Cortex of kidney (tissue), 1 donor: ENCODE measurements at places on chromosomes 13 and 19.

DNA sequence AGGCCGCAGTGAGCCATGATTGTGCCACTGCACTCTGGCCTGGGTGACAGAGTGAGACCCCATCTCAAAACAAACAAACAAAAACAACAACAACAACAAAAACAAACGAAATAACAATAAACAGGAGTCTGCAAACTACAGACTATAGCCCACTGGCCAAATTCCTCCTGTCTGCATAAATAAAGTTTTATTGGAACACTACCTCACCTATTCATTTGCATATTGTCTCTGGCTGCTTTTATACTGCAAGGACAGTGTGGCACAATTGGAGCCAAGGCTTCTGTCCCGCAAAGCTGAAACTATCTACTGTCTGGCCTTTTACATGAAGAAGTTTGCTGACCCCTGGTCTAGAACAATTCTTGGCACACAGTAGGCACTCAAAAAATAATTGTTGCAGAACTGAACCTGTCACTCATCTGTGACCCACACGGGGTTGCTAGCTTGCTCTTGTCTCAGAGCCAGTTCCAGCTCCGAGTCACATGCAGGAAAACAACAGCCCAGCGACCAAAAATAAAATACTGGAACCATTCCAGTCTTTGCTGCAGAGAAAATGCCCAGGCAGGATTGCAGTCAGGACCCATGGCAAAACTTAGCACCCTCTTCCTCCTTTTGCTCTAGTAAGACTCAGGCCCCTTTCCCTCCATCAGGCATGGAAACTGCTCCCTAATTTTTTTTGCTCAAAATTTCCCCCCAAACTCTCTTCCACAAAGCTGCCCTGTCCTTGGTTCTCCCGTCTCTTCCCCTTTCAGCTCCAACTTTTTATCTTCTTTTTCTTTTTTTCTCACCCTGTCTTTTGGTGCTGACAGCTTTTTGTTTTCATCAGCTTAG, 4.8 kb upstream of the MYH14 start:
- no peak for DNase-seq

DNA sequence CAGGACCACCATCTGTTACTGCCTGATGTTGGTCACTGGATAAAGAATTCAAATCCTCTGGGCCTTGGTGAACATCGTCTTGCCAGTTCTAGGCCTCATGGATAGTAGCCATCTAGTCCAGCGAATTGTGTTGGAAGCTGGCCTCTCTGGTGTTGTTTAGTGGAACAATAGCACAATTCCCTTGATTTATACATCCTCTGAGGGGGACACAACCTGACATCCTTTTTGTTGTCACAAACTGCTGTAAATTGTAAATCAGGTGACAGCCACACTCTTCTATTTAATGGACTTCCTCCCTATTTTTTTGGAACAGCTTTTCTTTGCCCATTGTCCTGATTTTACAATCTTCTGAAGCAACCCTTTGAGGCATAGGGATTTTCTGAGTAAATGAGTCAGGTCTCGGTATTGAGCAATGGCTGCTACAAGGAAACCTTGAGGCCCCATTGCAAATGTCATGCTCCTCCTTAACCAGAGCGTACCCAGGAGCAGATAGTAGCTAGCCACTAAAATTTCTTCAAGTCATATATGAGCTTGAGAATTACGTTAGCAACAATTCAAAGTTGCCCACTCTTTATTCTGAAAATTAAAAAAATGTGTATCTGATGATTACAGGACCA, 263.3 kb downstream of the COG6 start:
- DNase-seq: no peak

DNA sequence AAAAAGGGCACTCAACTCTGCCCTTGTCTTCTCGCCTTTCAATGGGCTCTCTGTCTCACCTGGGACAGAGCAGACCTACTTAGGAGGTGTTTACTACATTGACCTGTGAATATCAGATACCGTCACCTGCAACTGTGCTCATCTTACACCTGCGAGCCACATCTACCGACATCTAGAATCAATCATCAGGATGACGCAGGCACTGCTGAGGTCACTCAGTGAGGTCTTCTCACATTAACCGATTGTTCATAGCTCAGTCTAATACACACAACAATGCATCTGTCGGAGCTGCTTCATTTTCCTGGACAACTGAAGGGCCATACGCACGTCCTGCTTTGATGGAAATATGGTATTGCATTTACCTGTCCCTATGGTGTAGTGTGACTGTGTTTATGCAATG, 211.9 kb downstream of the FGF9 start:
- DNase-seq: no peak

DNA sequence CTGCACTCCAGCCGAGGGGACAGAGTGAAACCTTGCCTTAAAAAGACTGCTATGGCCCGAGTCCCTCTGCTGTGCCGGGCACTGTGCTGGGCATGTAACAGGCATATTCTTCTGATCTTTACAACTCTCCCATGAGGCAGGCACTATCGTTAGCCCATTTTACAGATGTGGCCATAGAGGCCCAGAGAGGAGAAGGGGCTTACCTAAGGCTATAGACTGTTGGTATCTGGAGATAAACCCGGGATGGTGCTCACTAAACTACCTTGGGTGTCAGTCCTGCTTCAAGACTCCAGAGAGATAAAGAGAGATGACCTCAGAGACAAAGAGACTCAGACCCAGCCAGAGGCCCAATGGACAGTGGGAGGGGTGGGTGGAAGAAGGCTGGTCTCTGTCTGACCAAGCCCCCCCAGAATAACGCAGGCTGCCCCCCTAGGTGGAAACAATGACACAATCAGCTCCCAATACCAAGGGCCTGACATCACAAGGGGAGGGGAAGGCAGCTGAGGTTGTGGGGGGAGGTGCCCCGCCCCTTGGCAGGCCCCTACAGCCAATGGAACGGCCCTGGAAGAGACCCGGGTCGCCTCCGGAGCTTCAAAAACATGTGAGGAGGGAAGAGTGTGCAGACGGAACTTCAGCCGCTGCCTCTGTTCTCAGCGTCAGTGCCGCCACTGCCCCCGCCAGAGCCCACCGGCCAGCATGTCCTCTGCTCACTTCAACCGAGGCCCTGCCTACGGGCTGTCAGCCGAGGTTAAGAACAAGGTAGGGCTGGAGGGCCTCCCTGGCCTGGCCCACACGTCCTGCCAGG, at the start of gene CNN1:
CNN1 (plus strand) TSS at position 620 of the 805 bp plus-strand sequence; CDS start at position 697, 77 bp downstream.
- DNase-seq: no peak

DNA sequence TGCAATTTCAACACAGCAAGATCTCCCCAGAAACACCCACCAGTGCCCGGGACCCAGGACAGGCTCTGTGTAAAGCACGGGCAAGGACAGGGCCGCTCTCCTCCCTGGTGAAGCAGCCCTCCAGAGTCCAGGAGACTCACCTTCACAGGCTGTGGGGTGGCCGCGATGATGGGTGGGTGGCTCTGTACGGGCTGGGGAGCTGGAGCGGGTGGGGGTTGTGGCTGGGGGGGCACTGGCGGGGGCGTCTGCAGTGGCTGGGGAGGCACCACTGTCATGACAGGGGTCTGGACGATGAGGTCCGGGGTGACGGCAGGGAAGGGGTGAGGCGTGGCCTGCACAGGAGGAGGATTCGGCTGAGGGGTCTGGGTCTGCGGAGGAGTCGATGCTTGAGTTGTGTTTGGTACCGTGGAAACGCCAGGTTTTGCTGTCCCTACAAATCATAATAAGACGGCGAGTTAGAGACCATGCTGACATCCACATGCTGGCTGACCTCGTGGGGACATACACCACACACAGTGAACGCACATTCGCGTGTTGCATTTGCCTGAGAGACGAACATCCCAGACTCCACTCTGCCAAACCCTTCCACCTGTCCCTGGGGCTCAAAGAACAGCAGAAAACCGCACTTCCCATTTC, 33.1 kb upstream of the EPHX3 start:
- no peak for DNase-seq

- no peak for DNase-seq
Measured at GRCh38 chr13:21568854-21569253, 35.1 kb downstream of the MICU2 start.

DNA sequence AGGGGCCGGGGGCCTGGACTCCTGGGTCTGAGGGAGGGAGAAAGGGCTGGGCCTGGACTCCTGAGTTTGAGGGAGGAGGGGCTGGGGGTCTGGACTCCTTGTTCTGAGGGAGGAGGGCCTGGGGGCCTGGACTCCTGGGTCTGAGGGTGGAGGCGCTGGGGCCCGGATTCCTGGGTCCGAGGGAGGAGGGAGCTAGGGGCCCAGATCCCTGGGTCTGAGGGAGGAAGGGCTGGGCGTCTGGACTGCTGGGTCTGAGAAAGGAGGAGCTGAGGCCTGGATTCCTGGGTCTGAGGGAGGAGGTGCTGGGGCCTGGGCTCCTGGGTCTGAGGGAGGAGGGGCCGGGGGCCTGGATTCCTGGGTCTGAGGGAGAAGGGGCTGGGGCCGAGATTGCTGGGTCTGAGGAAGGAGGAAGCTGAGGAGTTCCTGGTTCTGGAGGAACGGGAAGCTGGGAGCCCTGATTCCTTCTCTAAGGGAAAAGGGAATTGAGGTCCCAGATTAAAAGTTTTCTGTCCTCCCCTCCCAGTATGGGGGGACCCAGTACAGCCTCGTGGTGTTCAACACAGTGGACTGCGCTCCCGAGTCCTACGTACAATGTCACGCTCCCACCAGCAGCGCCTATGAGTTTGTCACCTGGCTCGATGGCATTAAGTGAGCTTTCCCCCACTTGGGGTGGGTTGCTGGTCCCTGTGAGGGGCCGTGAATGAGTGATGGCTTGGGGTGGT, 721 bp downstream of the MED25 start:
- DNase-seq: no peak

DNA sequence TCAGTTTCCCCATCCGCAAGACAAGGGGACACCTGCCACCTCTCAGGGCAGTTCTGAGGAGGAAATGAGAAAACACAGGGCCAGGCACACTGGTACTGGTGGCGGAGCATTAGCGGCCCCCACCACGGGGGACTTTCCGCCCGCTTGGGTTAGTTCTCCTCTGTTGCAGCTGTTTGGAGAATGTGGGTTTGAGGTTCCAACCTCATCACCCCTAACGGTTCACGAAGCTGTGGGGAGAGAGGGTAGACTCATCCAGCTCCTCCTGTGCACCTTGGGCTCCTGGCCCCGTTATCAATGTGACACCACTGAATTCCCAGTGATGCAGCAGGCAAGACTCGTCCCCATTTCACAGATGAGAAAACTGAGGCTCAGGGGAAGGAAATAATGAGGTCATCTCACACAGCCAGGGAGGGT, 10.3 kb downstream of the PTPRS start:
- no peak for DNase-seq

GRCh38 chr13:67048084-67048820, 181.9 kb downstream of the PCDH9 start:
- DNase-seq: no peak

GRCh38 chr19:48596237-48596636, 10.3 kb upstream of the SPACA4 start:
- DNase-seq: no peak

GRCh38 chr13:80215368-80215767, 125.6 kb downstream of the SPRY2 start:
- no peak for DNase-seq

GRCh38 chr13:108813587-108814170, 184.3 kb downstream of the MYO16 start:
- DNase-seq: no peak

DNA sequence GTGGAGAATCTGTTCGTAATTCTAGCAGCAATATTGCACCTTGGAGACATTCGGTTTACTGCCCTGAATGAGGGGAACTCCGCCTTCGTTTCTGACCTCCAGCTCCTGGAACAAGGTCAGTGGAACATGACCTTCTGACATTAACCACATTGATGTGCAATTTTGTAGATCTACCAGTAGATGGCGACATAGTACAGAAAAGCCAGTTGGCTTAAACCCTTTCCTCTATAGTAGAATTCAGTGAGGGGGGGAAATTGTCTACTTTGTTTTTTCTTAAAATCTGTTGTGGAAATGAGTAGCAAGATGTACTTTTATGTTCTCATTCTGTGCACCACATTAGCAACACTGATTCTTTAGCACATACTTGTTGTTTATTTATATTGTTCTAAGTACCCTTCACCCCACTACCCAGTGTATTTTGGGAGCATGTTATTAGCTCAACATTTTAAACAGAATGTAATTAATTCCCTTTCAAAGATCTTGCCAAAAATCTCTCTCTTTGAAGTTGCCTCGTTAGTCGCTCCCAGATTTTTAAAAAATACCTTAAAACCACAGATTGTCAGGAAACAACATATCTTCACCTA, 332.2 kb downstream of the MYO16 start:
- no peak for DNase-seq

GRCh38 chr19:1590641-1591397, 1.8 kb downstream of the MBD3 start:
- no peak for DNase-seq

GRCh38 chr13:61900033-61900432, 484.4 kb upstream of the PCDH20 start:
- no peak for DNase-seq

GRCh38 chr13:60331249-60332012, 65.6 kb upstream of the TDRD3 start:
- no peak for DNase-seq

- no peak for DNase-seq
Measured at GRCh38 chr19:2574478-2574931, 98.6 kb downstream of the GADD45B start.

GRCh38 chr19:38543807-38544568, 73.8 kb downstream of the MAP4K1 start:
- DNase-seq: no peak

DNA sequence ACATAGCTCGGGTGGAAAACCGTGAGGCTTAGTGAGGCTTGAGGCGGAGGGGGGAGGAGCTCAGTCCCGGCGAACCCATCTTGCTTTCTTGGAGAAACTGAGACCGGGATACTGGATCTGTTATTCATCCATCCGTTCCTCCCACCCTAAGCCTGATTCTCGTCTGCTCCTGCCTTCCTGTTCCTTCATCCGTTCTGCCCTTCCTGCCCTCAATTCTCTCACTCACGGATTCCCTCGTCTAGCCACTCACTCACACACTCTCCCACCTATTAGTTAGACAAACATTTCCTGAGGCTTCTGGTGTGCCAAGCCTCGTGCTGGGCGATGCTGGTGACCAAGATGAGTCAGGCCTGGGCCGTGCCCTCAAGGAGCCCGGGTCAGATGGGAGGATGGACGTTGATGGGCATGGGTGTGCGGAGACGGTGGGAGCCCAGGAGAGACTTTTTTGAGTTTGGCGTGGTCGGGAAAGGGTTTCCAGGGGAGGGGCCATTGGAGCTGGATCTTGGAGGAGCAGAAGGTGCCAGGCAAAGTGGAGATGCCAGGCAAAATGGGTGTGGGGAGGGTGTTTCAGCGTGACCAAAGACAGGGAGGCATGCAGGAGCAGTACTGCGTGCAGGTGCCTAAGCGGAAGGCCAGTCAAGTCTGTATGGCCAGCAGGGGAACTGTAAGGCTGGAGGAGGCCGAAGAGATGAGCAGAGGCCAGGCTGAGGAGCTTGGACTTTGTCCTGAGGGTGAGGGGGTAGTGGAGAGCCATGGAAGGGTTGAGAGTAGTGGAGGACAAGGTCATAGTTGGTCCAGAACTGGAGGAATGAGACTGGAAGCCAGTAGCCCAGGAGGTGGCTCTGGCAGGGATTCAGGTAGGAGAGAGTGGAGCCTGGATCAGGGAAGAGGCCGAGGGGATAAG, 7.4 kb upstream of the CNFN start:
- DNase-seq: no peak

GRCh38 chr19:16535381-16535780, 6.9 kb downstream of the CHERP start:
- DNase-seq: no peak
